ENCODE measurements at places on chromosomes 1 and 21.

- no peak for DNase-seq
These were observed 384.7 kb upstream of the CXADR start for GRCh38 chr21:17128132-17128531.

- no peak for DNase-seq
These were observed 218.6 kb downstream of the CACNA1E start for GRCh38 chr1:181701891-181702290.

DNA sequence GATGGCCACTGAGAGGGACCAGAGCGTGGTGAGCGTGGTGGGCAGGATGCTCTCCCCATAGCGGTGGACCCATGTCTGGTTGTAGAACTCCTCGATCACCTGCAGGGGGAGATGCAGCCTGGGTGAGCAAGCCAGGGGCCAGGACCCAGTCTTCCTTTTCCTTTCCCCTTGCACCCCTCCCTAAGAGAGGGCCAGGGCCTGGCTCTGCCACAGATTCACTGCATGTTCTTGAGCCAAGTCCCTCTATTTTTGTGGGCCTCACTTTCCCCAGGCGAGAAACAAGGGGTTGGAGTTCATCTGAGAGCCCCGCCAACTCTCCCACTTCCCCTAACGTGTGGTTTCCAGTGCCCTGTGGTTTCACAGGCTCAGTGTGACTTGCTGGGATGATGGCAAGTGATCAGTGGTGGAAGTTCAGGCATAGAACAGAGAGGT lies 27.5 kb downstream of the SLC2A1 start:
- DNase-seq = no peak

DNA sequence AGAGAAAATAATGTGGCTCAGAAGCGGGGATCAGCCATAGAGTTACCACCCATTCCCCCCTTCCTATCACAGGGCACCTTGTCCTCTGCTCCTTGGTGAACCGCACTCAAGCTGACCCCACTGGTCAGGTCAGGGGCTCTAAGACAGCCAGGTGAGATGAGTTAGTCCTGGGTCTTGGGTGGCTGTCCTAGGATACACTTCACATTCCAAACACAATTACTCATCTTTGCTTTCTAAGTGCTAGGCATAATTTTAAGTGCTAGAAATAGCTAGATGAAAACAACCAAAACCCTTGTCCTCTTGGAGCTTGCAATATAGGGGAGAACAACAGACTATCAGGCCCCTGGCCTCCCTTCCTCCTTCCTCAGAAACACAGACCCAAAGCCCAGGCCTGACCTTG lies 7.8 kb upstream of the MUTYH start:
- DNase-seq = no peak

- no peak for DNase-seq
These were observed 2032.3 kb downstream of the MRPL39 start for GRCh38 chr21:23574932-23575331.

- no peak for DNase-seq
These were observed 12.6 kb upstream of the PCBP3 start for GRCh38 chr21:45630876-45631275.

- no peak for DNase-seq
These were observed 45.0 kb upstream of the FHAD1 start for GRCh38 chr1:15201849-15202551.

DNA sequence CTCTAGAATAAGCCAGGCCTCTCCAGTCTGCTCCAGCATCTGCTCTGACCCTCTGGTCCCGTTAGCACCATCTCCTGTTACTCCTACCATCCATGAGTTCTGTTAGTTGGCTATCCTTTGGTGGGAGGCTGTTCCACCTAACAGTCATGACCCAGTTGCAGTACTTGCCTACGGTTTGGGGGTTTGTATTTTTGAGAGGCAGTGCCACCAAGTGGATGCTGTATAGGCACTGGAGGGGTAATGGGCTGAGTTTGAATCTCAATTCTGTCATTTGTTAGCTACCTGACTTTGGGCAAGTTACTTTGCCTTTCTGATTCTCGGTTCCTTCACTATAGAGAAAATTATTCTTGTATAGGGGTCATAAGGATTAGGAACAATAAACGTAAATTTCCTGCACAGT lies 12.1 kb upstream of the C8B start:
- no peak for DNase-seq

- peak; percentile 35 for DNase-seq
These were observed 5.9 kb upstream of the PLEKHG5 start for GRCh38 chr1:6497215-6497866.

- no peak for DNase-seq
These were observed 21.7 kb downstream of the PDXK start for GRCh38 chr21:43740497-43741156.

GRCh38 chr1:55402142-55402541 lies 187.0 kb upstream of the USP24 start:
- no peak for DNase-seq

DNA sequence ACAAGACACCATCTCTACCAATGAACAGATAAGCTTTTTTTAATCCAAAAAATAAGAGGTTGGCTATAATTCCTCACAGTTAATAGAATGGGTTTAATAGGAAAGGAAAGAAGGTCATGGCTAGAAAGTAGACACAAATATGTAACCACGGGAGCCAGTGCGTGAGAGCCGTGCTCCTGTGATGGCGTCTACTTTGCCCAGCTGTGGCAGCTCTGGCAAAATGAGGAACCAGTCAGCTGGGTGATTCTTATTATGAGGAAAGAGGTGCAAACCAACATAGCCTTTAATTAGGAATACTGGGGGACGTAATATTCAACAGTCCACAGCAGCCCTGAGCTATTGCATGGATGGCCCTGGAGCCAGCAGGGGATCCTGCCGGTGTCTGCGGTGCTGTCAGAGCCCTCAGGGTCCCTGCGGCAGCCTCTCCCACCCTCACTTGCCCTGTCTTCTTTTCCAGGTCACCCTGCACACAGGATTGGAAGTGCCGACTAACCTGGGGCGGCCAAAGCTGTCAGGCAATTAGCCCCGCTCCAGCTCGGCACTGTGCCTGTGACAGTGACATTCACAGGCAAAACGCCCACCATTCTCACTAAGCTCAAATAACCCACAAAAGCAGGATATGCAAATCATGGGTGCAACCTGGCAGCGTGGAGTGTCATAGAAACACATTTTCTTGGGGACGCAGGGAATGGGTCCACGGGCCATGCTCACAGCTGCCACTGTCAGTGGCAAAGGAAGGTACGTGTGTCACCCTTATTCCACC lies 25.9 kb upstream of the GNPAT start:
- no peak for DNase-seq

GRCh38 chr1:10374442-10374860 lies 24.4 kb upstream of the PGD start:
- no peak for DNase-seq

DNA sequence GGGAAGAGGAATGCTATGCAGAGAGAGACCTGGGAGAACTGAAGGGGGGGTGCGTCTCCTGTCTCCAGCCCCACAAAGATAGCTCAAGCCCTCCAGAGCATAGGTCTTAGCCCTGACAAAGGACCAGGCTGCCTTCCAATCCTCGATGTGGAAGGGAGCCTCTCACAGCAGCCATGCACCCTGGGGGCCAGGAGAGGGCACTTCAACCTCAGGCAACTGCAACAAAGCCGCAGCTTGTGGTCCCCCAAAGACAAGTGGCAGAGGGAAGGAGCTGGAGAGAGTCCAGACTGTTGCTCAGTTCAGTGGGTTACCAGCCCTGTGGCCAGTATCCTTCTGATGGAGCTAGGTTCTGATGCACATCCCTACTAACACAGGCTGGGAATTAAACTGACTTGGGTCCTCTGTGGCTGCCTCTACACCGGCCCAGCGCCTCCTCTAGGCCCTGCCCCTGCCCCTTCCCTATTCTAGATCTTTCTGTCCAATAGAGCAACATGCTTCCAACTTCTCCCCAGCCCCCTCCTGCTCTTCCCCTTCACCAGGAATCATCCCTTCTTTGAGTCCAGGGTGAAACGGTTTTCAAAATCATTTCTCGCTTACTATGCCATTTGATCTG lies 100.7 kb upstream of the SPATA6 start:
- no peak for DNase-seq

- DNase-seq = no peak
These were observed 27.6 kb upstream of the KCNE2 start for GRCh38 chr21:34336245-34336644.

DNA sequence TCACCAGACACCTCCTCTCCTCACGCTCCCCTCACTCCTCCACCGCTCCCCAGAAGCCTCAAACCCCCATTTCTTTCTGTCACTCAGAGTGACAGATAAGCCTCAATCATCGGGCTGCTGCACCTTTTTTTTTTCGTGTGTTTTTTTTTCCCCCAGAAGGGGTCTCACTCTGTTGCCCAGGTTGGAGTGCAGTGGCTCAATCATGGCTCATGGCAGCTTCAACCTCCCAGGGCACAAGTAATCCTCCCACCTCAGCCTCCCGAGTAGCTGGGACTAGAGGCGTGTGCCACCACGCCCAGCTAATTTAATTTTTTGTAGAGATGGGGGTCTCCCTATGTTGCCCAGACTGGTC lies 1.2 kb upstream of the TMPRSS2 start:
- no peak for DNase-seq

- peak; percentile 13 for DNase-seq
These were observed 479.3 kb upstream of the RUNX1 start for GRCh38 chr21:35528116-35529042.

DNA sequence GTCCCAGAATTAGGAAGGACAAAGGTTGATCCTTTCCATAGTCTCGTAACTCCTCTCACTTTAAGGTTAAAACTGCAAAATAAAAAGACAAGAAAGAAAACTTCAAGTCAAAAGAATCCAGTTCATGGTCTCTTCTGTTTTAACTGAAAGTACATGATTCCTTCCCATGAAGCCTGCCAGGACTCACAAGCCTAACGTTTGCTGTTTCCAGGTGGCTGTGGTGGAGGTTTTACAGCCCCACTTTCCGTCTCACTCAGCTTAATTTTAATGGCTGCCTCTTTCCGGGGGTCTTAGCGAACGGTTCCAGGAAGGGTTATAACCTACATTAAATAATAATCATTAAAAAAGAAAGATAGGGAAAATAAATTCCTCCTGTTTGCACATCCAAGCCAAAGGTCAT lies 136.8 kb upstream of the SPAG17 start:
- no peak for DNase-seq

GRCh38 chr1:11790880-11791715 lies 14.7 kb downstream of the MTHFR start:
- DNase-seq = no peak

GRCh38 chr1:88763649-88764406 lies 79.8 kb downstream of the PKN2 start:
- DNase-seq = no peak

- DNase-seq = no peak
These were observed 8.6 kb upstream of the EPHA2 start for GRCh38 chr1:16164213-16165072.

DNA sequence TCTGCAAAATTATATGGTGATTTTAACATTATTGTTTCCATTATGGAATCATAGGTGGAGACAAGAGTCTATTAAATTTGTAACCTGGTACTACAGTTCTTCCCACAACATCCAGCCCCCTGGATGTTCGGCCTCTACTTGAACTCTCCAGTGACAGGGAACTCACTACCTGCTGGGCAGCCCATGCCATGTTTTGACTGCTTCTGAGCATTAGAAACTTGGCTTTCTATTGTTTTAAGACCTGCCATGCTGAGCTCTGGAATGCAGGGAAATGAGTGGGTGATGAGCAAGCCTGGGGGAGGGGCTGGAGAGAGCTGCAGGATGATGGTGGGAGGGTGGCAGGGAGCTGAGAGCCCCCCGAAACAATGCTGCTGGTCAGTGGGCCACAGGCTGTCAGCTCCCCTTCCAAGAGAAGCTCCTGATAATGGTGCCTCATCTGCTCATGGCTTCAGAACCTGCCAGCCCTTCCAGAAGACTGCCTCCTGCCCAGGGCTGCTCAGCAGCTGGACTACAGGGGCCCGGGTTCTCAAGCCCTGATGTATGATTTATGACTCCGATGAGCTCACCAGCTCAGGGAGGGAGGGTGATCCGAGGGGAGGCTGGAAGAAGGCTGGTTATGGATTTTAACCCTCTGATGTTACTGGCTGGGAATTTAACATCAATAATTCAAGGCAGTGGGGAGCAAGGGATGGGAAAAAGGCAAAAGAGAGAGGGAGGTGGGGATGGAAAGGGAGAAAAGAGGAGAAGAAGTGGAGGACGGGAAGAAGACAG lies 205.0 kb downstream of the HIVEP3 start:
- DNase-seq = no peak

GRCh38 chr1:153277852-153278251 lies 18.4 kb downstream of the LORICRIN start:
- DNase-seq = peak; percentile 22

DNA sequence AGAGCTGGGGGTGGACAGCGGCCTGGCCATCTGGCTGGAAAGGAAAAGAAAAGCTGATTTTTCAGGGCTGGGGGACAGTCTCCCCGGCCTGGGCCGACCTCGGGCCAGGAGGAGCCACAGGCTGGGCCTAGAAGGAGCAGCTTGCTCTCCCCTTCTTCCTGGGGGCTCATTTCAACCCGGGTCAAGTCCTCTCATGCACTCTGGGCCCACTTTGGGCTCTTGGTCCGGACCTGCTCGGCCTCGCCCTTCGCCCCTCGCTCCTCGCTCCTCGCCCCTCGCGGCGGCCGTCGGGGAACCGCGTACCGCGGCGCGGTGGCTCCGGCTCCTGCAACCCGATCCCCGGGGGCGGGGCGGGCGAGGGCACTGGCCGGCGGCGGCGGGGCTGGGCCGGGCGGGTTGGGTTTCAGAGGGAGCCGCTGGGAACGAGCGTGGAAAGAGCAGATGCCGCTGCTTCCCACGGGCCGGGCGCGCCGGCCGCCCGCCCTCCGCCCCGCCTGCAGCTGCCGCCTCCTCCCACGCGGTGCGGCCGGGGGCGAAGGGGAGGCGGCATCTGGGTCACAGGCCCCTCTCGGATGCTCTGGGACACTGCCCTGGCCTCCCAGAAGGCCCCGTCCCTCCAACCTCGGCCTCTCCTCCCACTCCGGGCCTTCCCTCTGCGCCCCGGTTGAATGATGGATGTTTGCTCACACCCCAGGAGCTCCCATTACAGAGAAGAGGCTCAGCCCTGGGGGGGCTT lies 6.6 kb downstream of the HEYL start:
- no peak for DNase-seq

- DNase-seq = no peak
These were observed 51.2 kb downstream of the RNF2 start for GRCh38 chr1:185096531-185096930.

GRCh38 chr1:66119148-66119547 lies 326.5 kb downstream of the PDE4B start:
- no peak for DNase-seq

- no peak for DNase-seq
These were observed 15.6 kb downstream of the TRAPPC10 start for GRCh38 chr21:44027607-44028286.

GRCh38 chr21:32347977-32348376 lies 44.8 kb downstream of the URB1 start:
- no peak for DNase-seq

- no peak for DNase-seq
These were observed 91.5 kb downstream of the IER5 start for GRCh38 chr1:181179987-181180365.

- DNase-seq = no peak
These were observed 235.2 kb upstream of the RAB4A start for GRCh38 chr1:229035748-229036082.

GRCh38 chr1:95229037-95229436 lies 5.0 kb upstream of the RWDD3 start:
- DNase-seq = no peak

Measured in stimulated activated CD4-positive, alpha-beta T cell treated with anti-CD3 and anti-CD28 coated beads, Interleukin-15, amount 100 ng/mL, for 1 hour (primary cell).